ENCODE measurements at places on chromosomes 11 and 22.
A peak's percentile ranks its signal among the peaks of the same experiment; 100 is the strongest.

GRCh38 chr11:62115085-62115694, 8.6 kb upstream of the INCENP start:
- DNase-seq: no peak

DNA sequence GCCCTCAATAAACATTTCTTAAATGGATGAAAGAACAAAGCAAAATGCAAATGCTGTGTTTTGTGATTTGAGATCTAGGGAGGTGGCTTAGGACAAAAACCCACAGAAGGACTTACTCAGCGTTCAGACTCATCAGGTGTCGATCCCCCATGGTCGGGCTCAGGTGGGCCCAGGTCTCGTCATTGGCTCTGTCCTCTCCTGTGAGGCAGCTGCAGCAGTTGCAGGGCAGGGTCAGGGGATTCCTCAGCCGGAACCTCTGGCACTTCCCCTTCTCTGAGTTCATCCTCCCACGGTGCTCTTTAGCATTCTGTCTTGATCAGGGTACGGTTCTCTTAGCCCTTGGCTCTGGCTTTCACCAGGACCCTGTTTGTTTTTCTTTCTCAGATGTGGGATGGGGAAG, 14.0 kb upstream of the ACR start:
- DNase-seq: no peak

- DNase-seq: no peak
These were observed 599.8 kb downstream of the DLG2 start for GRCh38 chr11:85027346-85027745.

DNA sequence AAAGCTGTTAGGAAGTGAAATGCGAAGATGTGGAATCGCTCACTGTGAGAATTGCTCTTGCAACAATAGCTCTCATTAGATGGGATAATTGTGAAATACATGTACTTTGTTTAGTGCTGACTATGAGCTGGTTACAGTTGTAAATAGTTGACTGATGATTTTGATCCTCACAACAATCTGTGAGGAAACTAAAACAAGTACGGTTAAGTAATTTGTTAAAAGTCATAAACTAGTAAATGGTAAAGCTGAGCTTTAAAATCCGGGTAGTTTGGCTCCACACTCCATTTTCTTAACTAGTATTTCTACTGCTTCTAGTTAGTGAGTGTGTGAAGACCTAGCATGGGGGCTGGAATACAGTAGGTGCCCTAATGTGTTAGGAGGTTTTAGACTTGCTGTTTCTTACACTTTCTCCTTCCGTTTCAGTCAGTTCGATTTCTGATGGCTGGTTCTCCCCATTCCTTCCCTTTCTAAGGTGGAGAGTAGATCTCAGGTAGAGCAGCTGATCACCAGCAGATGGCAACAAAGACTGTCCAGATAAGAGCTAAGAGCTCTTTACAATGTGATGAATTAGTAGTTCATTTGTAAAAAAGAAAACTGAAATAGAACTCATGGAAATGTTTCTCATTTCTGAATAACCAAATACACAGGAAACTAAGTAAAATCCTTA, 16.3 kb upstream of the CYP2R1 start:
- DNase-seq: no peak

DNA sequence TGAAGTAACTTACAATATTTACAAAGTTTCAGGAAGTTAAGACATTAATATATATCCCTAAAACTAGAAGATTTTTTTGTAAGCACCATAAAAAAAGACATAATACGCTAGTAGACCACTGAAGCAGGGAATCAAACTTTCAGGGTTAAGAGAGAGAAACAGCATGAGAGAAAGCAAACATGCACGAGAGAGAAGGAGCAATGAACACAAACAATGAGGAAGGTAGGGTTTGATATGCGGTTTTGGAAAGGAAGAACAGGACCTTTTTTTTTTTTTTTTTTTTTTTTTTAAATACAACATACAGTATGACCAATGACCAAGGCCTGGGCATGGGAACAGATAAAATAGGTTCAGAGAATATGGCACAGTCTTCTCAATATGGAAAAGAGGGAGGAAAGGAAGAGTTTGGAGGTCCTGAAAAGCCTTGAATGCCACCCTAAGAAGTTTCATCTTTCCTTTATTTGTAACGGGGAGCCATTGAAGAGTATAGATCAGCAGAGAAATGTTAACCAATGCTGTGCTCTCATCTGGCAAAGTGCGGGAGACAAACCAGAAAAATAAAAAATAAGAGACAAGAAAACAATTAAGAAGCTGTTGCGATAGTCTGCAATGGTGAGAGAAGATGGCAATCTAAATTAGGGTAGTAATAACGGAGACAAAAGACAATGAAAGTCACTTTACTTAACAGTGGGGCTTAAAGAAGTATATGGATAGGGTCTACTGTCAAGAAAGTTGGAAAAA, 101.0 kb downstream of the USP35 start:
- DNase-seq: no peak

DNA sequence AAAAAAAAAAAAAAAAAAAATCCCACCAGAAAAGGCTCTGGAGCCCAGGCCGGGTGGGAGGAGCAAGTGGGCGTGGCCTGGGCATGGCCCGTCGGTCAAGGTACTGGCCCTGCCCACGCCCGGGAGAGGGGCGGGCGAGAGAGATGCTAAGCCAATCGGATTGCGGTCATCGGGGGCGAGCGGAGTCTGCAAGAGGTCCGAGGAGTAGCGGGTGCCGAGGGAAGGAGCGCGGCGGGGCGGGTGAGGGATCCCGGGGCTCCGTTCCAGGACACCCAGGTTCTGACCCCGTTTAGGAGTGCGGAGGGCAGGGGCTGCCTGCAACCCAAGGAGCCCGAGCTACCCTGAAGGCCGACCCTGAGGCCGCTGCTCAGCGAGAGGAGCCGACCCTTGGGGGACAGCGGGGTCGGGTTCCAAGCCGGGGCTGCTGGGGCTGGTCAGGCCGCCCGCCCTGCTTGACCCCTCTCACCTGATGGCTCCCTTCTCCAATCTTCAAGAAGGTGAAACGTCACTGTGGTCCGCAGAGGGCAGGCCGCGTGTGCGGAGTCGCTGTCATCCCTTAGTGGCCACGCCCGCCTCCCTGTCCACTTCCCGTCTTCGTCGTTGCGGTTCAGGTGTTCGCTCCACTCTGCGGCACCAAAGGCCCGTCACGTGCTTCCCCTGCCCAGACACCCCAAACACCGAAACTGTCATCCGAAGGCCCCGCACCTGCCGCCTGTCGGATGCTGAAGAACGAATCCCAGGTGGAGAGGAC, 11.1 kb upstream of the TAB1 start:
- DNase-seq: peak; percentile 94
